Mesenchymal stem cell (in vitro differentiated cells and primary cell): ENCODE measurements at places on chromosomes 12 and 14.

DNA sequence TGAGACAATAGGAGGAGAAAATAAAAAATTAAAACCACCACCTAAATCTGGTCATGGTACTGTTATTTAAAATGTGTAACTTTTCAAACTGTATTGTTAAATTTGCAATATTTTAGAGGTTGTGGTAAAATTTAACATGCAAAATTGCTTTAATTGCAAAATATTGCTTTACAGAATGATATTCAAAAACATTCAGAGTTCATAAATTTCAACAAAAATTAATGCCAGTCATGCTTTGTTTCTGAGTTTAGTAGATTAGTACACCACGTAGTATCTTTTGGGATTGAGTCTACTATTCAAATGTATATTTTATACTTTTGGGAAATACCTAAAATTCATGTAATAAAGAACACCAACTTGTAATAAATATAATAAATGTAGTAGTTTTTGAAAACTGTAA lies 18.3 kb downstream of the ETFRF1 start:
- no peak for DNase-seq

GRCh38 chr14:34018564-34019244 lies 67.8 kb upstream of the EGLN3 start:
- no peak for DNase-seq

DNA sequence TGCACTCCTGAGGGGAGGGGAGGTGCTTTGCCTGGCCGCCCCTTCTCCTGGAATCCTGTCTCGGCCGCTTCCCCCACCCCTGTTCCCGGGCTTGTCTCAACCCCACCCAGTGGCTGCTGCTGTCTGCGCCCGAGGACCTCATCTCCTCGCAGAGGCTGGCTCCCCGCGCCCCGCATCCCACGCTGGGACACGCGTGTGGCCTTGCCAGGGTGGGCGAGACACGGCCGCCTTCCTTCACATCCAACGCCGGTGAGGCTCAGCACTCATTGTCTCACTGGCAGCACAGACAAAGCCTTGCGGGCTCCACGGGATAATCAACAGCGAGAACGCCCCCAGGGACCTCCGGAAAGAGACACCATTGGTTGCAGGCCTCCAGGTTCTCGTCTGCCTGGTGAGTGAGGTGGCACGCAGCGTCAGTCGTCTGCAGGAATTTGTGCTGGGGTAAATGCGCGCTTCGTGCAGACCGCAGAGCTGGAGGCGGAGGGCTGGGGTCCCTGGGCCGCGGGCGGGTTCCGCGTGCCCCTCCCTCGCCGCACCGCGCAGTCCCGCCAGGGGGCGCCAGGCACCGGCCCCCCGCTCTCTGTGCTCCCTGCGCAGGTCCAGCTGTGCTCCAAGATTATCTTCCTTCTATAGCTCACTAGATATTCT lies 26.8 kb downstream of the CCDC177 start:
- DNase-seq, result peak; percentile 22

DNA sequence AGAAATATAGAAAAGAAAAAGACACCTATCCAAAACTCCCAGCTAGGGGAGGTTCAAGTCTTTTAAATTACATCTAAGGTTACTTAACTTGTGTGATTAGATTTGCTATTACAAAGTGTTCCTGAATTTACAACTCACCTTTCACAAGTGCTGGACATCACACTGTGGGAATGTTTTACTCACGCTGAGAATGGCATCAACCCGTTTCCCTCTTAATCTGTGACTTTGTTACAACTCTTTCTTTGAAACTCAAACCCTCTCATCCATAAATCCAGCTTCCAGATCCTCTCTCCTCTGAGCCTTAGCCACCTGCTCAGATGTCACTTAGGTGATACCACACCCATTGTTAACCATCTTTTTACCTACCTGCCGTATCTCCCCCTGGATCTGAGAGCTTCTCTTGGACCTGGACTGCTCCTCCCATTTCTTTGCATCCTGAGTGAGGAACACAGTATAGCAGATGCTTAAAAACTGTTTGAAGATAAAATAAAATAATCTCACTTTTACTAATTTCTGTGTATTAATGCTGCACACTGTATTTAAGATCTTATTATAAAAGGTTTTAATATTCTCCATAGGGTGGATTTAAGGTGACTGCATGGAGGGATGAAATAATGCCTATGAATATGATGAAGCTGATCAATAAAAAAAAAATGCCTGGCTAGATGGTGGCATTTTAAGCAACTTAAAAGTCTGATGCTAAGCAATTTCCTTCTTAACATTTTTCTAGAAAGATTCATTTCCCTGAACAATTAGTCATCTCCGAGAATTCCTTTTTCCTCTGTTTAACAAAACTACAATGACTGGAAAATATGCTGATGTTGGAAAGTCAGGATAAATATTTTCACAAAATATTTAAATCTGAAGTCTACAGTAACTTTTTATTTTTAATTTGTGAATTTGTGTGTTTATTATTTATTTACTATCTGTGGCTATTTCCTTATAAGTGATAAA lies 39.1 kb upstream of the NAP1L1 start:
- peak; percentile 40 for DNase-seq

DNA sequence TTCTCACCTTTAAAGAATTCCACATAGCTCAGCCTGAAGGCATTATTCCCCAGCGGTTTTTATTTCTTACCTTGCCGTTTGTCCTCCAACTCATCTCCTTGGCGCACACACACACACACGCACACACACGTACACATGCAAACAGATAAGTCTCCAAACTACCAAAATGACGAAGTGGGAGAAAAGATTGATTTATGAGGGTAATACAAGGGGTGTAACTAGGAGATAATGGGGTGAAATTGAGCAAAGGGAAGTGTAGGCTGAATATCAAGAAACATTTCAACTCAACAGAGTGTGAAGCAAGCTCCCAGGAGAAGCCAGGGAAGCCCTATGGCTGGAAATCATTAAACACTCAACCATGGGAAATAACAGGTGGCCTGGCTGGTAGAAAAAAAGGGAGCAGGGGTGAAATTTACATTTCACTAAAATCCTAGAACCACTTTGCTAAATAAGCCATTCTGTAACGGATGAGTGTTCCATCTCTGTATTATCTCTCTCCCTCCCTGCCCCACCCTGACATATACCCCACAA lies 41.0 kb downstream of the GRIN2B start:
- DNase-seq, result no peak

DNA sequence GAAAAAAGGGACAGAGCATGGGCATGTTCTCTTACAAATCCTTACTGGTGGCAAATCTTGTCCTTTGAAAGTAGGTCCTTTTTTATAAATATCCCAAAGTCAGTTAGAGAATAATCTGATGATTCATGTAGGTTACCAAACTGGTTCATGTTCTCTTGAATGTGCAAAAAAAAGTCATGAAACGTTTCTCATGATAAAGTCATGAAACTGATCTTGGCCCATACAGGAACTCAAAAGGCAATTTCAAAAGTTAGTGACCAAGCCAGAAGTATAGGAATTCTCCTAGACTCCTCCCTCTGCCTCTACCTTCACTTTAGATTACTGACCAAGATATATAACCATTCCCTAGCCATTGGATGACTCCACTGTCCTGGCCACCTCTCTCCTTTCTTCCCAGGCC lies 27.3 kb upstream of the SPTSSA start:
- DNase-seq, result no peak

GRCh38 chr12:18983854-18984253 lies 145.7 kb upstream of the PLEKHA5 start:
- no peak for DNase-seq

DNA sequence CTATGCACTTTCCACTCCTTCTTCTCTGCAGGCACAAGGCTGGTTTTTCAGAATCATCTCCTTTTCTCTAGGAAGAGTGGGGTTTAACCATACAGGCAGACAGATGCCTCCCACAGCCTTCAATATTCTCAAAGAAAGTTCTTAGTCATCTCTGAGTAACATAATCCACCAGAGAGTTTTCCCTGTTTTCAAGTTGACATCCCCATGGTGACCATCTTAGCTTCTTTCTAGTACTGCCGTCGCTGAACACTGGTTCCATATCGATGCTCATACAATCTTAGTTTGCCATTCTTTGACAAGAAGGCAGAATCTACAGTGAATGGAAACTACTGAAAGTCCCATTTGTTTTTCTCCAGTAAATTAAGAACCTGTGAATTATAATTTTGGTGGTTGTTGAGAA lies 28.6 kb downstream of the TPH2 start:
- peak; percentile 29 for DNase-seq

- no peak for DNase-seq
These were observed 86.0 kb downstream of the RFLNA start for GRCh38 chr12:124380796-124381455.

DNA sequence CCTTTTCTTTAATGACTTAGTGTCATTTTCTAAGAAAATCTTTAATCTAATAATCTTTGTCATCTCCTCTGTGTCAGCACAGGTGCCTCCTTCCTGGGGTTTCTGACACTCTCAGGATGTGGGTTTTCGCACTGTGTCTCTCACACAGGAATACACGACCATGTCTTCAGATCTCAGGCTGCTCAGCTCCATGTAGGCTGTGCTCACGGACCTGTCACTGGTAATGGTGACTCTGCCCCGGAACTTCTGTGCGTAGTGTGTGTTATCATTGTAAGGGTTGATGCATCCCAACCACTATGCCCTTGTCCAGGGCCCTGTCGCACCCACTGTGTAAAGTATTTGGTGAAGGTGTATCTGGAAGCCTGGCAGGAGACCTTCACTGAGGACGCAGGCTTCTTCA lies 647.8 kb downstream of the TMEM121 start:
- no peak for DNase-seq

- no peak for DNase-seq
These were observed 122.0 kb upstream of the DHRS4 start for GRCh38 chr14:23831596-23831995.

DNA sequence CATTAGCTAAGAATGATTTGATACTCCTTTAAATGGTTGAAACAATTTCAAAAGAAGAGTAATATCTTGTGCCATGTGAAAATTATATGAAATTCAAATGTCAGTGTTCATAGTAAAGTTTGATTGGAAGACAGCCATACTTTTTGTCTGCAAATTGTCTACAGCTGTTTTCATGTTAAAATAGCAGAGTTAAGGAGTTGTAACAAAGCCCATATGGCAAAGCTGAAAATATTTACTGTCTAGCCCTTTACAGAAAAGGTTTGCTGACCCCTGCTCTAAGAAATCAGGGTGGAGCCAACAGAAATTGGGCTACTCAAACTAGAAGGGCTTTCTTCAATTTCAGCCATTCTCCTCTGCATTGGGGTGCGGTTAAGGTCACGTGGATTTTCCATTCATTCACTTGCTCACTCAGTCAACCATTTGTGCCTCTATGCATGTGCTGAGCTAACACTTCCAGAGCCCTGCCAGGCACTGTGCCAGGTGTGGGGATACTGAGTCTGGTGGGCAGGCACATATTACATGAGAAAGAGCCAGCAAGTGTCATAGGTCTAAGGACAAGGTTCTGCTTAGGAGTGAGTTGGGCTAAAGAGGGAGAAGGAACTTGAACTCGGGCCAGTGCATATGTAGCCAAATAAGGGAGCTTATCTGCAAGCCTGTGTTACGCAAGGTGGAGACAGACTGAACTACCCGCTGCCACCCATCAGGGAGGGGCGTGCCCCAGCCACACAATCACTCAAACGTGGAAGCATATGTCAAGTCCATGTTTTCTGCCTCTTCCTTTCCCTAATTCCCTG lies 139.8 kb upstream of the NOS1 start:
- DNase-seq, result no peak

GRCh38 chr12:62709311-62709710 lies 225.6 kb downstream of the PPM1H start:
- DNase-seq, result no peak

DNA sequence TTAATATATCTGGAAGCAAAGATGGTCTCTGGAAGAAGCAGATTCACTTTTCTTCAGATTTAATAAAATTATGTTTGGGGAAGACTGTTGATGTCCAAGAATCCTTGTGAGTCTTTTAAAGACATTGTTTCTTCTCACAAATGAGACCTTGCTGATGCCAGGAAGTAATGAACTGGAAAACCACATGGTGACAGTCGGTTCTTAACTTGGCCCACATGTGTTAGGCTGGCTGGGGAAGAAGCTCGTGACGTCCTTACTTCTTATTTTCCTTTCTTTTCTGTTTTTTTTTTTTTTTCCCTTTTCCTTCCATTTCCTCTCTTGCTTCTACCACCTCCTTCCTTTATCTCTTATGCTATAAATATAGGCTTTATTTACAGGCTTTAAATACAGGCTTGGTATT lies 950.2 kb downstream of the BCL11B start:
- no peak for DNase-seq

DNA sequence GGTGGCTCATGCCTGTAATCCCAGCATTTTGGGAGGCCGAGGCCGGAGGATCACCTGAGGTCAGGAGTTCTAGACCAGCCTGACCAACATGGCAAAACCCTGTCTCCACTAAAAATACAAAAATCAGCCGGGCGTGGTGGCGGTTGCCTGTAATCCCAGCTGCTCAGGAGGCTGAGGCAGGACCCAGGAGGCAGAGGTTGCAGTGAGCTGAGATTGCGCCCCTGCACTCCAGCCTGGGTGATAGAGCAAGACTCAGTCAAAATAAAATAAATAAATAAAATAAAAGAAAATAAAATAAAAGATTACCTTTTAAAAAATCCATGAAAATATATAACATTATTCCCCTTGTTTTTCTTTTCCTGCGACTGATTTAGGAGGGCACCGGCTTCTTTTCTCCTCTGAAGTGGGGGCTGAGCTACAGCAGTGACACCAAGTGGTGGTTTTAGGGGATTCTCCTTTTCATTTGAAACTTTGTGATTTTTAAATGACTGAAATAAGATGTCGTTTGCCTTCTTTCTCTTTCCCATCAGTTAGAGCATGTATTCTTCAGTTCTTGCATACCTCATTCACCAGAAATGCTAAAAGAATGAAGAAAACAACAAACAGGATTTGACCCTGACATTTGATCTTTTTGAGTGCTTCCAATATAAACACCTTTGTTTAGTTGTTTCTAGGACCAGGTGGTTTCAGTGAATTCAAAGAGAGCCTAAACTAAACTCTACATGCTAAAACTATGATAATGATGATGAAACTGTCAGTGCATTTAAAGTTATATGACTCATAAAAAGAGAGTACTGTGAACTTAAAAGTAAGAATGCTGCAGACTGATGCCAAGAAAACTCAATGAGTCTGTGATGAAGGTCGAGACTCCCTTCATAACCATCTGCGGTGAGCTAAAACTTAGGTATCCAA lies 22.6 kb upstream of the PKP2 start:
- peak; percentile 67 for DNase-seq

GRCh38 chr12:49345051-49345824 lies 1.4 kb upstream of the DNAJC22 start:
- DNase-seq, result no peak

DNA sequence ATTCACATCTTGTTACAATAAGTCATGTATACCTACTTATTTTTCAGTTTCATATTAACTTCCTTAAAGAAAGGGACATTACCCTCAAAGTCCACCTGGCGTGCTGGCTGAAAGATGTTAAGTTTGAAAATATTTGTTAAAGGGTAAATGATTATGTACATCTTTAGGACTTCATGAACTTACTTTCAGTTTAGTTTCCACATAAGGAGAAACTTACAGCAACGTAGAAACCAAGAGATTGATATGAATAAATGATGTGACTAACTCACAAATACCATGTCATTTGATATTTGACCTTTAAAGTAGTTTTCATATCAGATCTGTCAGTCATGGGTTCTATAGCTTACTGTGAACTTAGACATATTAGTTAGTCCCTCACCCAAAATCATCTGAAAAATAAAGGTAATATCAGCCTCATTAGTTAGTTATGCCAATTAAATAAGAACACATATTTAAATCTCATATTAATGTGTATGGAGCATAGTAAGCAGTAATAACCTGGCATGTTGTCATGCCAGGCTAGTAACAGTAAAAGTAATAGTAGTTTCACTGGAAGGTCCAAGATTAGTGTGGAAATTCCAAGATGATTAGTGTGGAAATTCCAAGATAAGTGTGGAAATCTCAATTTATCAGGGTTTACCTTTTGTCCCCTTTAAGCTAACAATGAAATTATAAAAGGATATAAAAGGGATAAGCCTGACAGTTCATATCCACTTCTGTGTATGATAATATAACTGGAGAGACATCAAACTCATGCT lies 1.9 kb upstream of the CLEC2D start:
- no peak for DNase-seq
